Naive thymus-derived CD4-positive, alpha-beta T cell (primary cell): ENCODE measurements at places on chromosomes 16 and 17. TPM values are rescaled to one million over a fixed set of nuclear protein-coding genes. Genes with fewer than 3 reads are reported as not detected.

DNA sequence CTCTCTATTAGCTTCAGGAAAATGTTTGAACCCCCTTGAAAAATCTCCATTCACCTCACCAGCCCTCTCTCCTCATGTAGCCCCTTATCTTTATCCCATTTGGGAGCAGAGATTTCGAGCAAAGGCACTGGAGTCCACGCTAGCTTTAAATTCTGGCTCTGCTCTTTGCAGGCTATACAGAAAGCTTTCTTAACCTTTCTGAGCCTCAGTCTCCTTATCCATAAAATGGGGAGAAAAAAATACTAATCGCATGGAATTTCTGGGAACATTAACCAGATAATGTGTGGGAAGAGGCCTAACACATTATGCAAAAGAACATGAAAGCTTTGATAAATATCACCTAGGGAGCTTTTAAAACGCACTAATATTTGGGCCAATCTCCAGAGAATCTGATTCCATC, 476.3 kb upstream of the CDH5 start:
- DNase-seq = no peak

DNA sequence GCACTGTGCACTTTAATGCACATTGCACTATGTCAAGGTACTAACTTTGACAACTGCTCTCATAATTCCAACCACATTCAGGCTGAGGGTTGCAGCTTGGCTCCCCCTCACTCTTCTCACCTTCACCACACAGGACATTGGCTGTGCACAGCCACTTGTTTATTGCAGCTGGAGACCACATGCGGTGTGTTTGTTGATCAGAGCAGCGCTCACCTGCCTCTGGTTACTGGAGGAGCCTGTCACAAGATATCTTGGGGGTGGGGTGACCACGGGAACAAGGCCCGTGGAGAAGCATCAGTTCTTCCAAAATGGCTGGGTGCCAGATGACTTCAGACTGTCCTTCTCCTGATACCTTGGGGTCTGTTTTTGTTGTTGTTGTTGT, 10.6 kb upstream of the CCL5 start:
- no peak for DNase-seq

The FOXO3B gene
- polyA plus RNA-seq = 2.4 TPM

- no peak for DNase-seq
Observed at GRCh38 chr16:66927918-66928649, 2.7 kb upstream of the RRAD start.

DNA sequence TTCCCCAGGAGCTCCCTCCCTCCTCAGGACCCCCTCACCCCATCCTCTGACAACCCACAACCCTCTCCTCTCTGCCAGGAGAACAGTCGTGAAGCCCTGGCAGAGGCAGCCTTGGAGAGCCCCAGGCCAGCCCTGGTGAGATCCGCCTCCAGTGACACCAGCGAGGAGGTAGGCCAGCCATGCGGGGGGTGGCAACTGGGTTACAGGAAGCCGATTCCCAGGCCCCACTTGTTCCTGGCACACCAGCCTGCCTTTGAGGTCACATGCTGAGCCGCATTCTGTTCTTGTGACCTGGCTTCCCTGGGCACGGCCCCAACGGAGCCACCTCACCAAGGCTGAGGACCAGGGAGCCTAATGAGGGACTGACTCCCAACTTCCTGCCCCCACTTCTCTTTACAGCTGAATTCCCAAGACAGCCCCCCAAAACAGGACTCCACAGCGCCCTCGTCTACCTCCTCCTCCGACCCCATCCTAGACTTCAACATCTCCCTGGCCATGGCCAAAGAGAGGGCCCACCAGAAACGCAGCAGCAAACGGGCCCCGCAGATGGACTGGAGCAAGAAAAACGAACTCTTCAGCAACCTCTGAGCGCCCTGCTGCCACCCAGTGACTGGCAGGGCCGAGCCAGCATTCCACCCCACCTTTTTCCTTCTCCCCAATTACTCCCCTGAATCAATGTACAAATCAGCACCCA, 7.9 kb downstream of the NAT9 start:
- no peak for DNase-seq

DNA sequence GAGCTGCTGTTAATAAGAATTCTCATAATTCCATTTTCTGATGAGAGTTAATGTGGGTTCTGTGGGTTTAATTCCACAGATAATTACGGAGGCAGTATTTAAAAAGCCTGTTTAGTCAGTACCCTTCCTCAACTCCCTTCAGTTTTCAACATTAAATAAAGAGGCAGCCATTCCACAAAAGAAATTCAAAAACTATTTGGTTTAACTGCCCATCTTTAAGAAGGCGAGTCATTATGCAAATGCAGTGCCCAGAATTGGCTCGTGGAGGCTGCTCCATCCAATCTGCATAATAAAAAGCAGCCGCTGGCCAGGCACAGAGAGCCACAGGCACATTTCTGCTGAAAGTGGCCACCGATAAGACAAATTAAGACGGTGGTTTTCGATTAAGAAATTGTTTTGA, 194.4 kb upstream of the TOX3 start:
- DNase-seq = no peak

DNA sequence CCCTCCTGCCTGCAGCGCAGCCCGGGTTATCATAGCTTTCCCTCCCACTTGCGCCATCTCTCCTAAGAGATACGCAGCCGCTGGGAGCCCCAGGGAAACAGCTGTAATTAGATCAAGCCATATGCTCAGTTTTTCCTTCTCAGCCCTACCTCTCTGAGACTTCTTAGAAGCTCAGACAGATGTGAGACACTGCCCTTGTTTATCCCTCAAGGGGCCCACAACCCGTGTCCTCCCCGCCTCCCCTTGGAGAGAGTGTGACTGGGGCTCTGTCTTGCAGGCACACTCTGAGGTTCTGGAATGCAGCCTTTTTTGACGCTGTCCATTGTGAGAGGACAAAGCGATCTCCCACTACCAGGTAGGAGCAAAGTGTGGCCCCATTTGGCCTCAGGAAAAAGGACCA, 31.2 kb downstream of the CIBAR2 start:
- no peak for DNase-seq

The TCAP gene
- not detected for polyA plus RNA-seq

DNA sequence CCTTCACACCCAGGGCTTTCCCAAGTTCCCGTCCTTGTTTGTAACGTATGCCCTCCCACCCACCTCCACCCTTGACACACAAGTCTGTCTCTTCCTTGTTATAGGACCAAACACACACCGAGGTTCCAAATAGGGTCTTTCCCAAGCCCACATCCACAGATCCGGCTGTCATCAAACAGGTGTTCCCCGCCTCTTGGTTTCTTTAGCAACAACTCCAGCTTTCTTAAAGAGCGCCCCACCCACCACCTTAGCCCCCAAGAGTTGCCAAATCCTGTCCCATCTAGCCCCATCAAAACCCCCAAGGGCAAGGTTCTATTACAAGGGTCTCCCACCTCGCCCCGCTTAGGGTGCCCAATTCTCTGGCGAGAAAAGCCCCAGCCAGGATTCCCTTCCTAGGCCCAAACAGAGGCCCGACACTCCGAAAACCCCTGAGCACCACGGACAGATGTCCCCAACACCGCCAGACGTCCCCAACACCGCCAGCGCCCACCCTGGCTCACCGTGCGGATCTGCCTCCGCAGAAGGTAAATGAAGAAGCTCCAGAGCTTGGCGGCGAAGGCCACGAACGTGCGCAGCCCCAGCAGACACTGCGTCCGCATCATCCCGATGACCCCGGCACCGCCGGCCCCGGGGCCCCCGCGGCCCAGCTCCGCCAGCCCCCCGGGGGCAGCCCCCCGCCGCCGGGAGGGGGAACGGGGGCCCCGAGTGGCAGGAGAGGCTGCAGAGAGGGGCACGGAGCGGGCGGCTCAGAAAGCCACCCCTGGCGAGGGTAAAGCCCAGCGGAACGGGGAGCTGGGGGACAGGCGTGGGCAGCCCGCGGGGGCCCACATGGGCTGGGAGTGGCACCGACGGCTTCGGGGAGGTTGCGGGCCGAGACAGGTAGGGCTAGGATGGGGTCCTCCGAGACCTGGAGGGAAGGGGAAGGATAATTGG, 573 bp downstream of the CTDNEP1 start:
- no peak for DNase-seq

- no peak for DNase-seq
Observed at GRCh38 chr17:41339571-41340172, 11.0 kb downstream of the KRT33A start.

DNA sequence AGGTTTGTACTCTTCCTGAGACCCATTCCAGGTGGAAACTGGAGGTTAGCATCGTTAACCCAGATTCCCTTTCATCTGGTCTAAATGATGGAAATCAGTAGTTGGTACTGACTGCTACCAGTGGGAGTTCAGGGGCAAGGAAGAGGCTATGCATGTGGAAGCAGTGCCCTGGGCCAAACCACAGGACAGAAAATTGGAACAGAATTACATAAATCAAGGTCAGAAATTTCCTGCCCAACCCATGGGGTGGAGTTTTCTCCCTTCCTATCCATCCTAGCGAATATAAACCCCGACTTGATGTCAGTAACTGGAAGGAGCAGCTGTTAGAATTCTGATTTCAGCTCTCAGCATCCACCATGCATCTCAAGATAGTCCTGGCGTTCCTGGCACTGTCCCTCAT, at the start of gene AOC2:
Gene AOC2 (plus strand): TSS at position 310 of the 400 bp plus-strand sequence. CDS start 47 bp downstream, at position 357.
- no peak for DNase-seq

DNA sequence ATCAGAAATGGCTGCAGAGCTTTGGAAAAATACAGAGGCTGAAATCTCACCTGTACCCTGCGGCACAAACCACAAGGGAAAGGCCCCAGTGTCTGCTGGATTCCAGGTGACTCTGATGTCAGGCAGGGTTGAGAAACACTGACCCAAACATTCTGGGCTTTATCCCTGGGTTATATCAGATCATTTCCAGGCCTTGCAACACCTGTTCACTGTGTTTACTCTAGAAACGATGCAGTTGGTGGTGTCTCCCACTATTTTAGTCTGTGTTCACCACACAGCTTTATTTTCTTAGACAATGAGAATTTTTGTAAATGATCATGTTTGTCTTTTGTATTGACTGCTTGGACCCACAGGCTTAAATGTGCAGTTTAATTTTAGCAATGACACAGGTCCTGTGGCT, 151.5 kb upstream of the SDK2 start:
- DNase-seq = no peak

The SLC52A1 gene
- polyA plus RNA-seq = not detected

DNA sequence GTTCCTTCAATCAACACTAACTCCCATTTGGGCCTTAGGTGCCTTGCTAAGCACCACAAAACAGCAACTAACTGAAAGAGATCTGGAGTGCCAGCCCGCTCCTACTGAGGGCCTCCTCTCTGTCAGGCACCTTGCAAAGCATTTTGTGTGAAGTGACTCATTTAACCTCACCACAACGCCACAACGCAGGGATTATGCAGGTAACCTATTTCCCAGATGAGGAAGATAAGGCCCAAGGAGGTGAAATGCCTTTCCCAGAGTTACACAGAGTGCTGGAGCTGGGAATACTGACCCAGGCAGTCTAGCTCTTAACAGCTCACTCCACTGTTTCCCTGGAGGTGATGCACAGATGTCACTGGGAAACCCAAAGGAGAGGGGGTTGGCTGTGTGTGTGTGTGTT, 32.8 kb downstream of the DRC3 start:
- DNase-seq = no peak

DNA sequence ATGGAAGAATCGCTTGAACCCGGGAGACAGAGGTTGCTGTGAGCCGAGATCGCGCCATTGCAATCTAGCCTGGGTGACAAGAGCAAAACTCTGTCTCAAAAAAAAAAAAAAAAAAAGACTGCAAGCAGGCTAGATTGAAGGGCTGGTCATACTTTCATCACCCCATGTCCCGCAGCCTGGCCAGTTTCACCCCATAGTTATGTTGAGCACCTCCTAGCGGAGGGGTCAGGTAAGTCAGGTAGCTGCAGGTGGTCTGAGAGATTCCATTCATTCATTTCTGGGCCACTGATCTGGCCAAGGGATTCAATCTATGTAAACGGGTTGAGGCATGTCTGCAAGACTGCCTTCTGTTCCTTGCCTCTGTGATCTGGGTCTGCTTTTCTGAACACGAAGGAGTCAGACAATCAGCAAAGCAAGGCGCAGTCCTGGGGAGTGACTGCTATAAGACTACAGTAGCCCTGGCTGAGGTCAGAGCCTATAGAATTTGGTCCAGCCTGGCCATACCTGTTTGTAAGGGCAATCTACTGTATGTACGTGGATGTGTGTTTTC, 23.6 kb upstream of the BPTF start:
- DNase-seq = no peak

DNA sequence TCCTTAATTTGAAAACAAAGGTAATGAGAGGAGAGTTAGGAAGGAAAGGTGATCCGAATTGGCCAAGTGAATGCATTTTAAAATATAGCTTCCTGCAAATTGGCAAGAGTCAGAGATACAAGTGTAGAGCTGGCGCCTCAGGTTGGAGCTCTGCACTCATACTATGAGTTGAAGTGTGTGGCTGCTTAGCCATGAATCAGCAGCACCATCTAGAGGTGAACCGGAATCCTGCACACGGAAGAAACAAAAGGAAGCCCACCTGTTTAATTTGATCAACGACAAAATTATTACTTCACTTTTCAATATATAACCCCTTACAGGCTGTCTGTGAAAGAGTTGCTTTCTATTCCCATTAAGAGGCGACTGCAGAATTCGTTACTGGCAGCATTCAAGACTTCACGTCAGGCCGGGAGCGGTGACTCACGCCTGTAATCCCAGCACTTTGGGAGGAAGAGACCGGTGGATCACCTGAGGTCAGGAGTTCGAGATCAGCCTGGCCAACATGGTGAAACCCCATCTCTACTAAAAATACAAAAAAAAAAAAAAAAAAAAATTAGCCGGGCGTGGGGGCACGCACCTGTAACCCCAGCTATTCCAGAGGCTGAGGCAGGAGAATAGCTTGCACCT, 1253.7 kb upstream of the CDH8 start:
- no peak for DNase-seq

DNA sequence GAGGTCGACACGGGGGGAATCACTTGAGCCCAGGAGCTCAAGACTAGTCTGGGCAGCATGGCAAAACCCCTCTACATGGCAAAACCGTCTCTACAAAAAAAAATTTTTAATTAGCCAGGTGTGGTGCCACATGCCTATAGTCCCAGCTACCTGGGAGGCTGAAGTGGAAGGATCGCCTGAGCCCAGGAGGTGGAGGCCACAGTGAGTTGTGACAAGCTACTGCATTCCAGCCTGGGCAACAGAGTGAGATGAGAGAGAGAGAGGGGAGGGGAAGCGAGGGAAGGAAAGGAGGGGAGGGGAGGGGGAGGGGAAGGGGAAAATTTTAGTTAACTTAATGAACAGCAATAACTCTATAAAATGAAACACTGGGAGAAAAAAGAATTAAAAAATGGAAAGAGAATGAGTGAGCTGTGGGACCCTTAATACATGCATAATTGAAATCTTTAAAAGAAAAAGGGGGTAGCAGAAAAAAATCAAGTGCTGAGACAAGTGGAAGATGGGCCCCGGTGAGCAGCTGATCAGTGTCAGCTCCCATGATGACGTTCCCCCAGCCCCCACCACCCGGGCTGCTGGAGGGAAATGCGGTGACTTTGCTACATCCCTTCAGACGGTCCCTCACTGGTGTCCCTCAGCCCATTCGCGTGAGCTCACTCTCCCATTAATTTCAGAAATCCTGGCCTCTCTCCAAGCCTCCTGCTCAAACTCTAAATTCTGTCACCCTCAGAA, 2.7 kb downstream of the ASGR2 start:
- DNase-seq = no peak
